ENCODE measurements at places on chromosomes 2 and 18. TPM values are rescaled to one million over a fixed set of nuclear protein-coding genes. Genes with fewer than 3 reads are reported as not detected.

The ZBTB14 gene
- 5.4 TPM for total RNA-seq

The CACNB4 gene
- 0.08 TPM for total RNA-seq

The GREB1 gene
- 0.31 TPM for total RNA-seq

The CGREF1 gene
- total RNA-seq: 1.1 TPM

The AMMECR1L gene
- 11.9 TPM for total RNA-seq

The NFU1 gene
- 72.1 TPM for total RNA-seq

The MAP3K19 gene
- not detected for total RNA-seq

The RAPGEF4 gene
- total RNA-seq: 1.8 TPM

The C2orf66 gene
- total RNA-seq: not detected

The TGFA gene
- total RNA-seq: 194 TPM

The FIGN gene
- total RNA-seq: 0.70 TPM
